IPS DF 6.9 (cell line): ENCODE measurements at places on chromosomes 2 and 18.

GRCh38 chr2:162011706-162012564 lies 62.1 kb downstream of the DPP4 start:
- DNase-seq, result no peak
- 0 out of 2 replicates have a peak, but pooled peaks cover 1% of the 10 kb centered on the region for H3K4me1 ChIP-seq
- H3K27ac ChIP-seq, result no peak overlapping the region

GRCh38 chr2:6011921-6012320 lies 319.7 kb downstream of the SOX11 start:
- H3K27ac ChIP-seq, result no peak overlapping the region
- no peaks in the 10 kb centered on the region for H3K36me3 ChIP-seq
- H3K4me1 ChIP-seq, result no peaks in the 10 kb centered on the region
- H3K4me3 ChIP-seq, result no peak overlapping the region
- H3K27me3 ChIP-seq, result no peaks in the 10 kb centered on the region

- H3K4me1 ChIP-seq, result no peaks in the 10 kb centered on the region
- no peak overlapping the region for H3K27ac ChIP-seq
- no peaks in the 10 kb centered on the region for H3K27me3 ChIP-seq
- H3K36me3 ChIP-seq, result no peaks in the 10 kb centered on the region
- DNase-seq, result no peak
- no peak overlapping the region for H3K4me3 ChIP-seq
These were observed 59.3 kb downstream of the MYL12B start for GRCh38 chr18:3321133-3321812.

- H3K4me1 ChIP-seq, result no peaks in the 10 kb centered on the region
- H3K27ac ChIP-seq, result no peak overlapping the region
- no peak overlapping the region for H3K4me3 ChIP-seq
- no peaks in the 10 kb centered on the region for H3K36me3 ChIP-seq
These were observed 161.7 kb upstream of the MYT1L start for GRCh38 chr2:2492800-2493199.

DNA sequence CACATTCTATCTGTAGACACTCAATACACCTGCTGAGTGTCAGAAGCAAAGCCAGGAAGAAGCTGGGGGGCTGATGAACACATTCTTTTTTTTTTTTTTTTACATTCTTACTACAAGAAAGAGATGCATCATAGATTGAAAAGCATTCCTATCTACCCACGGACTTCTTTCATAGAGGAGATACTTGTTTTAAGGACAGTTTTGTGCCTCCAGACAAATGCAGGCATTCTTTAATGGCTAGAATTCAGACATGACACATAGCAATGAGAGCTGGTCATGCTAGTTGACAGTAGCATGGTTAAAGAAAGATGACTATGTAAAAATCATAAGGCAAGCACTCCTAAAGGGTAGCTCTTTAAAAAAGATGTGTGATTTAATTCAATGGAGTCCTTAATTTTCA lies 110.2 kb downstream of the EPHA4 start:
- DNase-seq, result no peak
- no peaks in the 10 kb centered on the region; the same call in 1 of the 2 replicates for H3K27me3 ChIP-seq
- H3K4me1 ChIP-seq, result no peaks in the 10 kb centered on the region
- no peaks in the 10 kb centered on the region for H3K36me3 ChIP-seq

- H3K36me3 ChIP-seq, result no peaks in the 10 kb centered on the region
- no peaks in the 10 kb centered on the region for H3K27me3 ChIP-seq
- H3K4me1 ChIP-seq, result no peaks in the 10 kb centered on the region
- H3K4me3 ChIP-seq, result no peak overlapping the region
- no peak for DNase-seq
- no peak overlapping the region for H3K27ac ChIP-seq
These were observed 123.8 kb upstream of the STON1 start for GRCh38 chr2:48406116-48406515.

- no peak overlapping the region for H3K27ac ChIP-seq
- no peaks in the 10 kb centered on the region for H3K27me3 ChIP-seq
- H3K4me1 ChIP-seq, result peaks cover 3% of the 10 kb centered on the region; the same call in 1 of the 2 replicates
- no peak overlapping the region for H3K4me3 ChIP-seq
- DNase-seq, result no peak
- no peaks in the 10 kb centered on the region; the same call in 1 of the 2 replicates for H3K36me3 ChIP-seq
These were observed 487.6 kb downstream of the TMEM182 start for GRCh38 chr2:103249462-103249861.

- no peaks in the 10 kb centered on the region for H3K27me3 ChIP-seq
- no peaks in the 10 kb centered on the region for H3K4me1 ChIP-seq
- H3K4me3 ChIP-seq, result no peak overlapping the region
- no peak overlapping the region for H3K27ac ChIP-seq
- DNase-seq, result no peak
These were observed 51.7 kb downstream of the ADI1 start for GRCh38 chr2:3467654-3468053.

- no peak for DNase-seq
- H3K36me3 ChIP-seq, result peaks cover 2% of the 10 kb centered on the region; the same call in 1 of the 2 replicates
- H3K4me1 ChIP-seq, result no peaks in the 10 kb centered on the region
- H3K27ac ChIP-seq, result no peak overlapping the region
- H3K4me3 ChIP-seq, result no peak overlapping the region
These were observed 127.4 kb upstream of the OTX1 start for GRCh38 chr2:62923242-62923641.

- no peak overlapping the region for H3K4me3 ChIP-seq
- no peak overlapping the region for H3K27ac ChIP-seq
- DNase-seq, result no peak
- H3K4me1 ChIP-seq, result no peaks in the 10 kb centered on the region
- no peaks in the 10 kb centered on the region for H3K36me3 ChIP-seq
These were observed 16.2 kb downstream of the DOCK10 start for GRCh38 chr2:225025917-225026571.

GRCh38 chr2:206518997-206519396 lies 75.7 kb downstream of the ADAM23 start:
- H3K27ac ChIP-seq, result no peak overlapping the region
- no peak overlapping the region for H3K4me3 ChIP-seq
- no peak for DNase-seq
- H3K27me3 ChIP-seq, result no peaks in the 10 kb centered on the region

DNA sequence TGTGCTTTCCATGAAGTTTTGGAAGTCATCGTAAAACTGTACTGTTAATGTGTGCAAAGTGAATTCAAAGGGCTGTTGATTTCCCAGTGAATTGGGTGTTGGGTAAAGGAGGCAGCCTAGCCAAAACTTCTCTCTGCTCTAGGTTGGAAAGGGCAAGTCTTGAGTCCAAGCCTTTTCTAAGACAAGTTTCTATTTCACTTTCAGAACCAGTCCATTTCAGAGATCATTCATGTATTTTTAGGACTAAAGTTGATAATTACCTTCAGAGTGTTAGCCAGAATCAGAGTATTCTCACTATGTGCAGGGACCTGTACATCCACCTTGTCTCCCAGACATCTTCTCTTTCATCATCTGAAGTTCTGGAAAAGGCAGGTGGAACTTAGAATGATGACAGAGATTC lies 636.1 kb upstream of the KLHL29 start:
- no peaks in the 10 kb centered on the region for H3K4me1 ChIP-seq
- no peak overlapping the region for H3K27ac ChIP-seq
- no peaks in the 10 kb centered on the region for H3K27me3 ChIP-seq
- H3K4me3 ChIP-seq, result no peak overlapping the region
- no peak for DNase-seq

DNA sequence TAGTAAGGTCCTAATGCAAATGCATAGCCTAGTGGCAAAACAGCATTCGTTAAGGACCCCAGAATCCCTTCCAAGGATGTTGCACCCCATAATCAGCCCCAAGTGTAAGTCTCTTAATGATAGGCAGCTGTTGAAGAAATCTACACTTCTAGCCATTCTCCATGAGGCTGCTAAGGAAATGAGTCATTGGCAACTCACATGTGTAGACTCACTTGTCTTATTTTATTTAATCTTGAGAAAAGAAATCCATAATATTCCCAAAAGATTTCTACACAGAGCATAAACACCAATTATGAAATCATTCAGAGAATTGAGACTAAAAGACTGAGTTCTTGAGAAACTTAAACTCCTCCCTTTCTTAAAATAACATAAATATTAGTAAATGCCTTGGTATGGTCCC lies 52.4 kb downstream of the AKAIN1 start:
- no peak overlapping the region for H3K27ac ChIP-seq
- no peaks in the 10 kb centered on the region for H3K27me3 ChIP-seq
- no peak overlapping the region for H3K4me3 ChIP-seq
- no peak for DNase-seq
- no peaks in the 10 kb centered on the region for H3K4me1 ChIP-seq

- no peak overlapping the region for H3K4me3 ChIP-seq
- no peaks in the 10 kb centered on the region for H3K27me3 ChIP-seq
- DNase-seq, result no peak
- H3K27ac ChIP-seq, result no peak overlapping the region
- H3K36me3 ChIP-seq, result no peaks in the 10 kb centered on the region
These were observed 40.0 kb downstream of the ANKRD44 start for GRCh38 chr2:197270601-197271000.

- no peak for DNase-seq
- no peaks in the 10 kb centered on the region for H3K4me1 ChIP-seq
- H3K27ac ChIP-seq, result no peak overlapping the region
- H3K27me3 ChIP-seq, result no peaks in the 10 kb centered on the region
- H3K4me3 ChIP-seq, result no peak overlapping the region
These were observed 208.2 kb upstream of the CHAC2 start for GRCh38 chr2:53559302-53559966.

DNA sequence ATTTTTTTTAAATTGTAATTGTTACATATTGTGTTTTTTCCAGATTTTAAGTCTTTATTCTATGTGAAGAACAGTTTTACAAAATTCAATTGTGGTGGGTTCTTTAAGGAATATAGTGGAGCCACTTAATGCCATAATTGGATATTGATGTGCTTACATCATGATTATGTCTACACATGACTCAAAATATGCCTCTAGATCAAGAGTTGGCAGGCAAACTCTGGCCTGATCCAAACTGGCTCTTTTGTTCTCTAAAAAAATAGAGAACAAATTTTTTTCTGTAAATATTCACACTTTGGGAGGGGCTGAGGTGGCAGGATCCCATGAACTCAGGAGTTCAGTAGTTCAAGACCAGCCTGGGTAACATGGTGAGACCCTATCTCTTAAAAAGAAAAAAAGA lies 8.3 kb downstream of the EHBP1 start:
- no peak overlapping the region for H3K27ac ChIP-seq
- H3K4me1 ChIP-seq, result no peaks in the 10 kb centered on the region
- H3K27me3 ChIP-seq, result no peaks in the 10 kb centered on the region
- no peak overlapping the region for H3K4me3 ChIP-seq

DNA sequence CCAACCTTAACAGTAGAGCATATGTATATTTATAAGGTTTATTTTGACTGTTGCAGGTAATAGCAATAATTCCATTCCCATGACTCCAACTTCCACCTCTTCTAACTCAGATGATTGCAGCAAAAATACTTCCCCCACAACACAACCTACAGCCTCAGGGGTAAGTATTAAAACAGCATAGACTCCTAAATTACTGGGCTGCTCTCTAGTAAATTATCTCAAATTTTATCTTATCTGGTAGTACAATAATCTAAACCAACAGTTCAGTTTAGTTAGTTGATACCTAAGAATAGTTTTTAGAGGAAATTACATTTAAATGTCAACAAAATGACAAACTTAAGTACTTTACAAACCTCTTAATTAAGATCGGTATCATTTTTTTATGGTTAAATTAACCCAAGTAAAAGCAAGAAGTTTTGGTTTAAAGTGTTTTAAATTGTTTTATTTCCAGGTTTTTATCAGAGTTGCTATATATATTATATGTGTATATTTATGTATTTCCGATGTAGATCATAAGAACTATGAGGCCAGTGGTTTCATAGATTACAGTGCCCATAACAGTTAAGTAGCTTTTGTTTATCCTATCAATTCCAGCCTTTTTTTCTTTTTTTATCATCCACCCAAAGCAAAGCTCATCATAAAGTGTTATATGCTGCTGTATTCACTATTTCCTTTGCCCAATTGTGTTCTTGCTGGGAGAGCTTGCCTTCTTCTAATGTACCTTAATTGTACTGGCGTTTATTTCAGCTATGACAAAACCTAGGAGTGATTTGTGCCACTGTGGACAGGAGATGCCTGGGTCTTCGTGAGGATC lies 13.7 kb downstream of the GATA6 start:
- peaks cover 12% of the 10 kb centered on the region for H3K27me3 ChIP-seq
- H3K4me3 ChIP-seq, result no peak overlapping the region
- H3K36me3 ChIP-seq, result no peaks in the 10 kb centered on the region

- H3K4me1 ChIP-seq, result no peaks in the 10 kb centered on the region; the same call in 1 of the 2 replicates
- no peak for DNase-seq
- no peaks in the 10 kb centered on the region for H3K27me3 ChIP-seq
- no peak overlapping the region for H3K27ac ChIP-seq
These were observed 50.8 kb upstream of the REG3A start for GRCh38 chr2:79210274-79210917.

- H3K27ac ChIP-seq, result no peak overlapping the region
- H3K36me3 ChIP-seq, result no peaks in the 10 kb centered on the region
- H3K4me3 ChIP-seq, result peak overlapping the region; percentile 95
- no peaks in the 10 kb centered on the region for H3K27me3 ChIP-seq
- H3K4me1 ChIP-seq, result peaks cover 36% of the 10 kb centered on the region
These were observed 594 bp downstream of the ITM2C start for GRCh38 chr2:230865307-230865765.

GRCh38 chr18:63107171-63107845 lies 212.3 kb downstream of the BCL2 start:
- no peak overlapping the region for H3K27ac ChIP-seq
- H3K27me3 ChIP-seq, result no peaks in the 10 kb centered on the region
- H3K36me3 ChIP-seq, result no peaks in the 10 kb centered on the region
- DNase-seq, result no peak
- peaks cover 3% of the 10 kb centered on the region; the same call in 1 of the 2 replicates for H3K4me1 ChIP-seq

- H3K27ac ChIP-seq, result no peak overlapping the region
- DNase-seq, result peak; percentile 29
- H3K4me1 ChIP-seq, result no peaks in the 10 kb centered on the region
These were observed 666.0 kb downstream of the DSC3 start for GRCh38 chr18:30376515-30376914.

- DNase-seq, result no peak
- no peaks in the 10 kb centered on the region for H3K36me3 ChIP-seq
- no peak overlapping the region for H3K27ac ChIP-seq
- peaks cover 1% of the 10 kb centered on the region; the same call in 1 of the 2 replicates for H3K4me1 ChIP-seq
- no peak overlapping the region for H3K4me3 ChIP-seq
These were observed 24.6 kb upstream of the TXNDC2 start for GRCh38 chr18:9861157-9861556.

GRCh38 chr2:29524652-29525051 lies 396.7 kb downstream of the ALK start:
- DNase-seq, result no peak
- H3K4me3 ChIP-seq, result no peak overlapping the region
- H3K4me1 ChIP-seq, result peaks cover 1% of the 10 kb centered on the region; the same call in 1 of the 2 replicates

DNA sequence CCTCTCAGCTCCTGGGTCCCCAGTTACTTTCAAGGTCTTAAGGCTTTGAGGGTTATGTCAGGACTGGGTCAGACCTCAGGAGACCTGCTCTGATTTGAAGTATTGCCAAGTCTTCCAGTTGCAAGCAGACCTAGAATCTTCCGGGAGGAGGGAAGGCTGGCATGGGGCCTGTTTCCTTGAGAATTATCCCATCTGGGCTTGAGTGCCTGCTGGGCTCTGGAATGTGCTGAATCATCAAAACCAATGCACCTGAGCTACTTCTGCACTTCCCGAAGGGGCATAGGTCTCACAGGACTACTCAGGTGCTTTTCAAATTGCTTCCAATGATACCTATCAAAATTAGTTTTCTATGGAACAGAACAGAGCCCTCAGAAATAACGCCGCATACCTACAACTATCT lies 327.3 kb downstream of the XIRP2 start:
- no peak overlapping the region for H3K4me3 ChIP-seq
- no peaks in the 10 kb centered on the region for H3K36me3 ChIP-seq
- no peak overlapping the region for H3K27ac ChIP-seq
- no peaks in the 10 kb centered on the region for H3K27me3 ChIP-seq
- no peaks in the 10 kb centered on the region for H3K4me1 ChIP-seq

- no peak for DNase-seq
- no peaks in the 10 kb centered on the region for H3K27me3 ChIP-seq
- no peaks in the 10 kb centered on the region; the same call in 1 of the 2 replicates for H3K4me1 ChIP-seq
- no peaks in the 10 kb centered on the region for H3K36me3 ChIP-seq
These were observed 76.2 kb upstream of the STK39 start for GRCh38 chr2:168323529-168324021.
